Activated CD8-positive, alpha-beta memory T cell treated with anti-CD3 and anti-CD28 coated beads for 1 hour (primary cell): ENCODE measurements at places on chromosomes 16 and 17.

- DNase-seq: no peak
These were observed 46.9 kb upstream of the WSCD1 start for GRCh38 chr17:6023036-6023831.

DNA sequence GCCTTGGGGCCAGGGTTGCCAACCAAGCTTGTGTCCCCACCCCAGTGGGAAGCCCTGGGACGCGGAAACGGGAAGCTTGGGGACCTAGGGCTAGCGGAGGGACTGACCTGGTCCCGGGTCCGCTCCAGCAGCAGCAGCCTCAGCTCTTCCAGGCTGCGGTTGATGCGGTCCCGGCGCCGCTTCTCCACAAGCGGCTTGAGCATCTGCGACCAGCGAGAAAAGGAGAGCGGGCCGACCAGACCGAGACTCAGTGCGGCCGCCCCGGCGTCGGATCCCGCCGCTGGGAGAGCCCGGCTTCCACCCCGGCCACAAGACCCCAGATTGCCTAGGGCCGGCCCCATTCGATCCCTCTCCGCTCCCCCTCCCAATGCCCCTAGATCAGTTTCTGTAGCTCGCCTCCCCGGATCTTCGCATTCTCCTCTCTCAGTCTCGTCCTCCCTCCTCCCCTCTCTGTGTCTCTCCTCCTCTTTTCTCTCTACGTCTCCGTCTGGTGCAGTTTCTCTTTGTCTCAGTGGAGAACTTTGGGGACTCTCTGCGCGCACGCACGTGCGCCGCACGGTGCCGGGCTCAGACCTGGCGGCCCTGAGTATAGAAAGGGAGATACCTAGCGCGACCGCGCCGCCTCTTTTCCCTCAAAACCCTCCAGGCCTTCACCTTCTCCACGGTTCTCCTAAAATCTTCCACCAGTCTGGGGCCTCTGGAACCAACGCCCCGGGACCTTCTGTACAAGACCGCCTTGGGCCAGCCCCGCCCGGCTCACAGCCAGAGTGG lies 797 bp downstream of the HES7 start:
- no peak for DNase-seq

- DNase-seq: no peak
These were observed 61.1 kb upstream of the CPHXL start for GRCh38 chr16:75787440-75787839.

DNA sequence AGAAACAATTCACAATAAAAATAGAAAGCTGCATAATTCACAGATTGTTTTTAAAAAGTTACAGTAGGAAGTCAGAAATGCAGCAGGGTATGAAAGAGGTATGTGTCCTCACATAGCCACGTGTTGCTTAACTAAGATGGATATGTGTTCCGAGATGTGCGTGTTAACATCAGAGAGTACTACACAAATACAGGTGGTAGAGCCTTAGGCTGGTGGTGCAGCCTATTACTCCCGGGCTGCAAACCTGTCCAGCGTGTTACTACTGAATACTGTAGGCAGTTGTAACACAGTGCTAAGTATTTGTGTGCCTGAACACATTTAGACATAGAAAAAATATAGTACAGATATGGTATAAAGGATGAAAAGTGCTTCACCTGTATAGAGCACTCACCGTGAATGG lies 46.4 kb downstream of the USP10 start:
- DNase-seq: no peak

DNA sequence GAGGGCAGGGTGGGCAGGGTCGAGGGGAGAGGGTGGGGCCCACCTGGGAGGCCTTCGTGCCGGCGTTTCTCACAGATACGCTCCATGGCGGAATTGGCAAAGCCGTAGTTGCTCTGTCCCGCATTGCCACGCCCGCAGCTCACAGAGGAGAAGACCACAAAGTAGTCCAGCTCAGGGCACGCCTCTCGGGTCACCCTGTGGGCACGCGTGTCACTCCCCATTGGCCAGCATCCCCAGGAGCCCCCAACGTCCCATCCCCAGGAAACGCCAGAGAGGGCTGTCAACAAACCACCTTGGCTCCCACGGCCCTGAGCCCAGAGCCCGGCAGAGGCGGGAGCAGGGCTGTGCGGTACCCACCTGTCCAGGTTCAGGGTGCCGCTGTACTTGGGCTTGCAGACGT lies 16.1 kb downstream of the FASN start:
- no peak for DNase-seq

DNA sequence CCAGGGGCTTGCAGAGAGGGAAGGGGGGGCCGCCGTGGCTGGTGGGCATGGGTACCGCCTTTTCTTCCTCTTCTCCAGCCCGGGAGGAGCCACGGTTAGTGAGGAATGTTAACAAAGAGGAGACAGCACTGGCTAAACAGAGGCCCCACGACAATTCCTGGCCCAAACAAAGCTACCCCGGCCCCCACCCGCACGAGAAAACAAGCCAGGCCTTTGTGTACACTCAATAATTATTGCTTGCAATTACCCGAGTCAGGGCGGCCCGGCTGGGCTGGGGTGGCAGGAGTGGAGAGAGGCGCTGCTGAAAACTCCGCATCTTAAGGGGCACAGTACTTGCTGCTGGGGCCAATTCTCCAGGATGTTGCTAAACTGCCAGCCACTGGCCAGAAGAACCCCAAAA lies 56.4 kb downstream of the IRX5 start:
- DNase-seq: no peak

DNA sequence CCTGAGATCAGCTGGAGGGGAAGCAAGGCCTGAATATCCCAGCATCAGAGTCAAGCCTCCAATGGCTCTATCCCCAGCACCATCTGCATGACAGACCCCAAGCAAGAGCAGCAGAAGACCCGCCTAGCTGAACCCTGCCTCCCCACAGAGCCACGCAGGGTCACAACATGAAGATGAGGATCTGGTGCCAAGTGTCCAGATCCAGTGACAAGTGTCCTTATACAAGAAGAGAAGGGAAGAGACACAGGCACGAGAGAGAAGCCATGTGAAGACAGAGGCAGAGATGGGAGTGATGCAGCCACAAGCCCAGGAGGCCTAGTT lies 28.9 kb downstream of the TNFRSF13B start:
- DNase-seq: no peak

DNA sequence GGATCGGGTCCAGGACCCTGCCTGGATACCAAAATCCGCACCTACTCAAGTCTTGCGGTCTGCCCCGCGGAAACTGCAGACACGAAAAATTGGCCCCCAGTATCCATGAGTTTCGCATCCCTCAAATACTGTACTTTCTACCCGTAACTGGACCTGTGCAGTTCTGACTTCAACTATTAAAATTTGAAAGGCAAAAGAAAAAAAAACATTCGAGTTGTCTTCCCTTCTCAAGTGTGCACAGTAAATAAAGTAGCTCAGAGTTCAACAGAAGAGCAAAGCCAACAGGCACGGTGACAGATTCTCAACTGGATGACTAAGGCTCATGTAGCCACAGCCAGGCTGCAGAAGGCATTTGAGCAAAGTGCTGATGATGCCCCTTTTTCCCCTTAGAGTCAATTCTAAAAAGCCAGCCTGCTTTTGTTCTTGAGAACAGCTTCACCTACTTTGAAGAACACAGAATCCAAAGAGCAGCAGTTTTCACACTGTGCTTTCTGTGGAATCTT lies 32.5 kb downstream of the MARF1 start:
- no peak for DNase-seq

DNA sequence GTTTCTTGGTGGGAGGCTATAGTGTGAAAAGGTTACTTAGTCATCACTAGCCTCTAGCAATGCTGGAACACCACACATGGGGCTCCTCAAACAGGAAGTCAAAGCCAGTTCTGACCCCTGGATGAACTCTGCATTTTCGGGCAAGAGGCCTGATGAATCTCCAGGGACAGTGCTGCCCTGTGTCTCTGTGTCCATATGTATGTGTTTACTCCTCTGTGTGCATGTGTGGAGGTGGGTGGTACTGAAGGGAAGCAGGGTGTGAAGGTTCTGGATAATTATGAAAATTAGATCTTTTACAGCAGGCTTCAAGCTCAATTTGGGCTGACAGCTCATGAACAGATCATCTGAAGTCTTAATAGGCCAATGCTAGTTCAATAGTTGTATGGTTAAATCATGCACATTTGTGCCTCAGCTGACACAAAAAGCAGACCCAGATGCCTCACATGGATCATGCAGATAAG lies 133.6 kb downstream of the SNX11 start:
- DNase-seq: no peak

DNA sequence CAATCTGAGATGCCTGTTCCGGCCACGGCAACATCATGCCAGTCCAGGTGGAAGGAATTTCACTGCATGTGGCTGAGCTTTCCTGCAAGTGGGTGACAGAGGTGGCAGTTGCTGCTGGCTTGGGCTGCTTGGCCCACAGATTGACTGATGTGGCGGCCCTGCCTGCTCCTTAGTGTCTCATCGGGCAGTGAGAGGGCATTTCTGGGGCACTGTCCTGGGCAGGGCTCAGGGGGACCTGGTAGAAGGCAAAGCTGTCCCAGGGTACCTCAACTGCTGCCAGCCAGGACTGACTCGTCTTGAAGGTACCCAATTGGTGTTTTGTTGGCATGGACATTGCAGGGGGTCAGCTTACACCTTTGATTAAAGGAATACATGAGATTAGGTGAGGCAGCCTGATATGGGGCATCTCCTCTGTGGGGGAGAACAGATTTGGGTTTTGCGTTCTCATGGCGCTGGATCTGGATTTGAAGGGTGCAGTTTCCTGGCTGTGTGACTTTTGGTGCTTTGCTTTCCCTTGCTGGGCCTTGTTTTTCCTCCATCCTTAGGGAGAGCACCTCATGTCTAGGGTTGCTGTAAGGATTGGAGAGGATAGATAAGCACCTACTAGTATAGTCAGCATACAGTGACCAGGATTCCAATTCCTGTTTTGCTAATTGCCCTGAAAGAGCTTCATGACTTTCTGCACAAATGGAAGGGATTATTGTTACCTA lies 5.4 kb downstream of the CMIP start:
- no peak for DNase-seq

GRCh38 chr16:22337849-22338635 lies 36.4 kb downstream of the CDR2 start:
- DNase-seq: no peak

- DNase-seq: no peak
These were observed 19.2 kb downstream of the ARHGAP27 start for GRCh38 chr17:45413498-45413923.

DNA sequence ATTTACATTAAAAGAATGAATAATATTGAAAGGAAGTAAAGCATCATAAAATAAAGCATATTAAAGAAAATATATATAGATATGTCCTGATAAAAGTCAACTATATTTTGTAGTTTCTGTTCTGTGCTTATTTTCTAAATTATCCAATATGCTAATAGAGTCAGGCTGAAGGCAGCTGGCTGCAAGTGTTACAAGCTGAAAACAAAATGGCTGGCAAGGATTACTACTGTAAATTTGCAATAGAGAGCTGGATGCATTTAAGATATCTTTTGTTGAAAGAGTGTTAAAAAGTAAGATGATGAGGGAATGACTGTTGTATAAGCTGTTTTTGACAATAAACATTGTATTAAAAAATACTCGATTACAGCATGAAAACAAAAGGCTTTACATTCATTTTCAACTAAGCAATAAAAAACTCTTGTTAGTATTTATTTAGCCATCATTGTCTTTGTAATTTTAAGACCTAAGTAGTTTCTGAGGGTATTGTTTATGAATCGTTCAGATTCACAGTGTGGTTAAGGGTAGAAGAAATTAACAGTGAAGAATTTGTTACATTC lies 76.3 kb downstream of the TANC2 start:
- DNase-seq: no peak

GRCh38 chr17:40281663-40282062 lies 6.0 kb upstream of the CDC6 start:
- no peak for DNase-seq

- no peak for DNase-seq
These were observed 829 bp downstream of the DHRS7B start for GRCh38 chr17:21127509-21128077.

- DNase-seq: no peak
These were observed 23.9 kb downstream of the SLC38A10 start for GRCh38 chr17:81271226-81271625.

DNA sequence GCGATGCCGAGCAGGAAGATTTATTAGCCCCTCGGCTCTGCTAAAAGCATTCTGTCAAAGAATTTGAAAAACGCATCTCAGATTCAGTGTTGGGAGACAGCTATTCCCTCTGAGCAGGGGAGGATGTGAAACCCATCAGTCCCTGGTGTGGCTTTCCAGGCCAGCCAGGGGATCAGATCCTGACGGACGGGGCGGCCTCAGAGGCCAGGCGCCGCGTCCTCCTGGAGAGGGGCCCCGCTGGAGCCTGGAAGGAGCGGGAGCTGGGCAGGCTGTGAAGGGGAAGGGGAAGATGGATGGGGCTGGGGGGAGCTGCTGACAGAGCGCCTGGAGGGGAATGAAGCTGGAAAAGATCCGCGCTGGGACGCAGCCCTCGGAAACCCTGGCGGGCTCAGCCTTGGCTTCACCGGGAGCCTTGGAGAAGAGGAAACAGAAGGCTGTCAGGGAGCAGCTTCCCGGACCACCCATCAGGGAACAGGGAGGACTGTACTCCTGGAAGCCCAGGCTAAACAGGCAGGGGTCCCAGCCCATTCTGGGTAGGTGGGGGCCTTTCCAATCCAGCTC lies 358.0 kb downstream of the C16orf95 start:
- no peak for DNase-seq

- DNase-seq: no peak
These were observed 71.6 kb downstream of the MAP2K6 start for GRCh38 chr17:69485901-69486643.

DNA sequence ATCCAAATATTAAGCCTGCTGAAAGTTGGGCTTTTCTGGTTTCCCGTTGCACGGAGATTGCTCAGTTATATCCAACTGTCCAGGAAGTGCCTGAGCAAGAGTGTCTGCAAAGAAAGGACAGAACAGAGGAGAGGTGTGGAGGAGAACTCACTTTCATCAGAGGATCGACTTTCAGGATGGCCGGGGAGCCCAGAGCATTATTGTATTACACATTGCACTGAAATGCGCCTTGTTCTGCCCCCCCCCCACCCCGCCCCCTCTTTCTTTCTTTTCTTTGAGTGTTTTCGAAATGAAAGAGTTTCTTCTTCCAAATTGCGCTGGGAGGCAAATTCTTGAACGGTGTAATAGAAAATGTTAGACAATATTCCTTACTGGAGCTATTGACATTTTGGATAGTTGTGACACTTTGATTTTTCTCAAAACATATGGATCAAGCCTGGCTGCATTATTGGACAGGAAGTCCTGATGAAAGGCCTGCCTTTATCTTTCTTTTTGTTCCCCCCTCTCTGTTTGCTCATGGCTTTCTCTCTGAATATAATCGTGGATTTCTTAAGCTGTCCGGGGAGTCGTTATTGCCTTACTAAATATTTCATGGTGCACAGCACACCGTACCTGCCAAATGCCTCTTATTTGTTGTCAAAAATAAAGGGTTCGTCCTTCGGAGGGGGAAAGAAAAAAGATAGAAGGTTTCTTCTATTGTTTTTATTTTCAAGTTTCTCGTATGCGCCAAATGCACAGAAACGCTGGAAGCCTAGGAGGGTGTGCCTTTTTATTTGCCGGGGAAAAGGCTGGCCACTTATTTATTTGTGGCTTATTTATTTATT lies 110.8 kb downstream of the IRX3 start:
- DNase-seq: no peak

DNA sequence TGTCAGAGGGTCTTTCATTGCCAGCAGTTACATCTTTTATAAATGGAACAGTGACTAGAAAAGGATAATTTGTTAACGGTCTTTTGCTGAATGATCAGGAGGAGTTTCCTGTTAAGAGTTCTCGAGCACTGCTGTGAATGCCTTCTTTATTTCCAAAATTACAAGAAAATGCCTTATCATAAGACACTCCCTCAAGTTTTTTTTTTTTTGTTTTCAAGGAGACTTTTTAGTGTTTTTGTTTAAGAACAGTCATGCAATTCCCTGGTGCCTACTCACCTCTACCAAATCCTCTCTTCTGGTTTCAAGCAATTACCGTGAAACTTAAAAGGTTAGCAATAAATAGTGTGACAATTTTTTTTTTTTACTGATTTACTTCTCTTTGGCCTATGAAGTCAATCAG lies 19.0 kb upstream of the VWA3A start:
- DNase-seq: no peak
